ENCODE measurements at places on chromosomes 11 and 22.
A peak's percentile ranks its signal among the peaks of the same experiment; 100 is the strongest.

DNA sequence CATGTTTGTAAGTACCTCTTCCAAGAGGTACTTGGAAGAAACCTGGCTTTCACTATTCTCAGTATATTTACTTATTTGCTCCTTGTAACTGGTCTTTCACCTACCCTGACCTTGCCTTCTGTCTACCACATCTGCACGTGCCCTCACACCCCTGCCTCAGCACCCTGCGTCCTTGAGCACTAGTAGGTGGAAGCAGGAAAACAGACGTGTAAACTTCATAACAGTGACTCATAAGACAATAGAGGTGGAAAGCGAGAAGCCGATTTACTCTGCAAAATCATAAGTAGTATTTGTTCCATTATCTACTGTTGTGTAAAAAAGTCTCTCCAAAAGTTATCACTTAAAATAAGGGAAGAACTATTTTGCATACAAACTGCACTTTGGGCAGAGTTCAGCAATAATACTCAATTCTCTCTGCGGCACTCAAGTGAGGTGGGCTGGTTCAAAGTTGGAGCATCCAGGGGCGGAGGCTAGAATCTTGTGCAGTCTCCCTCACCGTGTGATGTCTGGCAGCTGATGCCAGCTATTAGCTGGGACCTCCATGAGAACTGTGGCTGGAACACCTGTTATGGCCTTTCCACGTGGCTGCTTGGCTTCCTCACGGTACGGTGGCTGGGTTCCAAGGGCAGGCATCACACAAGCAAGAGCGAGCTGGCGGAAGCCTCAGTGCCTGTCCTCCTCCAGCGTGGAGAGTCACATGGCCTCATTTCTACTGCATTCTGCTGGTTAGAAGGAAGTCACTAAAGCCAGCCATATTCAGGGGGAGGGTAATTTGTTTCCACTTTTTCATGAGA is 30.4 kb downstream of the PACS1 start:
- DNase-seq = peak; percentile 9

DNA sequence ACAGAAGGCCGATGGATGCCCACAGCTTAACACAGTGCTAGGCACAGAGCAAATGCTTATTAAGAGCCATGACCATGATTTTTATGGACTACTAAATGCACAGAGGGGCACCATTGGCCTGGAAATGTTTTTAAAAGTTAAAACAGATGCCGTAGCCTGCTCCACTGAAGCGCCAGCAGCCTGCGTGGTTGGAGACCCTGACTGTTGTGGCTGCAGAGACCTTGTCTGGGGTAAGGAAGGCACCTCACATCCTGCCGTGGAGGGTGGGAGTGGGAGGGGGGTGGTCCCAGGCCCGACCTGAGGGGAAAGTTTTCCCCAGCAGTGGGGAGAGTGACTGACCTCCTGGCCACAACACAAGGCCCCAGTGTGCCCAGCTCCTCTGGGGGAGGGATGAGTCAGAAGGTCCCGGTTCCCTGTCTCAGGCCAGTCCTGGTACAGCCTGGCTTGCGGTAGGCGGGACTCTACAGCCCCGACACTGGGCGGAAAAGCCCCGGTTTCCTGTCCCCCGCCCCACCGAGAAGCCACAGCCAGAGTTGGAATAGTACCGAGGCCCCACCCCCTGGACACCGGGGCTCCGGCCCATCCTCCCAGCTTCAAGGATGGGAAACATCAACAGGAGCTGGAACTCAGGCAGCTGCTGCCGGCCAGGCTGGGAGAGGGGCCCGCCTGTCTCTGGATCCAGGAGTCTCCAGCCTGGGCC is 7.0 kb downstream of the CHST1 start:
- peak; percentile 57 for DNase-seq

- no peak for DNase-seq
These were observed 662.6 kb downstream of the METTL15 start for GRCh38 chr11:28770806-28771205.

DNA sequence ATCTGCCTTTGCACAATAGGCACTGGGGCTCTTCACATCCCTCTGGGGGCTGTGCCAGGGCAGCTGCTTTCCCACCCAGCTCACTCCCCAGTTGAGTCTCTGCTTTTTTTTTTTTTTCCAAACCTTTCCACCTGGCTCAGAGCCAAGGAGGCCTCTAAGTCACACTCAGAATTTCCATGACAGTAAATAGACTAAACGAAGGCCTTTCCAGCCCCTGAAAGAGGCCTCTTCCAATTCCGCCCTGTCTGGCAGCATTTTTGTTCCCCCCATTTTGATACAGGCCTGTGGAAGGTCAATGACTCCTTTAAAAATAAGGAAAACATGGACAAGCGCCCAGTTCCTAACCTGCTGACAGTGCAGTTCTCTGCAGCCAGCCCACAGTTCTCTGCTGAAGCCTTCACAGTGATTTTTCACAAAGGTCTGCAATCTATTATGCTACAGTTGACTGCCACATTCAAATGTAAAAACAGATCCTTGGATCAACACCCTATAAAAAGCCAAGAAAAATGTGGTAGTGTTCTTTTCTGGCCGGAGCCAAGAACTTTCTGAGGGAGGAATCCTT is 107.5 kb upstream of the SESN3 start:
- peak; percentile 8 for DNase-seq

GRCh38 chr11:35590412-35590811 is 27.8 kb upstream of the FJX1 start:
- no peak for DNase-seq

DNA sequence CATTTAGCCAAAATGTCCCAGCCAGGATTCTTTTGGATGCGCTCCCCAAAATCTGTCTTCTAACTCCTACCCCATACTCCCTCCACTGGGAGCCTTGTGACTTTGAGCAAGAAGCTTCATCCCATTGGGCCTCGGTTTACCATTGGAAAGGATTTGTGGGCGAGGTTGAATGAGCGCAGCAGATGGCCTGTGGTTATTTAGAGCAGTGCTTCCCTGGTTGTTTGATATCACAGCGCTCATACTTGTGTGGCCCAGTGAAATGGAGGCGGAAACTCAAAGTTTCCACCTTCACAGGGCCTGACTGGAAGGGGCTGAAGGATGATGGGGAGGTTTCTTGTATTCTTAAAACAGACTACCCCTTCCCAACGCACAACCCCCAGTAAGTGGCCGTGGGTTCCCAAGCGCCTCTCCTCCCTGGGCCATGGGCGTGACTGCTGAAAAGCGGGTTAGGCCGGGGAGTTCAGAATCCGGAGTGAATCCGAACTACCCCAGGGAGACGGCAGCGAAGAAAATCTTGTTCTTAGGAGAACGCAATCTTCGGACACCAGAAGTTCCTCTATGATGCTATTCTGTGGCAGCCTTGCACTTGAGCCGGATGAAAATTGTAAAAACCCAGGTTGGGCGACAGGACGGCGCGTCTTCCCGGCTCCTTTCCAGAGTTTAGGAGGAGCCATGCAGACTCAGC is 1.2 kb upstream of the ATF4 start:
- DNase-seq = no peak

DNA sequence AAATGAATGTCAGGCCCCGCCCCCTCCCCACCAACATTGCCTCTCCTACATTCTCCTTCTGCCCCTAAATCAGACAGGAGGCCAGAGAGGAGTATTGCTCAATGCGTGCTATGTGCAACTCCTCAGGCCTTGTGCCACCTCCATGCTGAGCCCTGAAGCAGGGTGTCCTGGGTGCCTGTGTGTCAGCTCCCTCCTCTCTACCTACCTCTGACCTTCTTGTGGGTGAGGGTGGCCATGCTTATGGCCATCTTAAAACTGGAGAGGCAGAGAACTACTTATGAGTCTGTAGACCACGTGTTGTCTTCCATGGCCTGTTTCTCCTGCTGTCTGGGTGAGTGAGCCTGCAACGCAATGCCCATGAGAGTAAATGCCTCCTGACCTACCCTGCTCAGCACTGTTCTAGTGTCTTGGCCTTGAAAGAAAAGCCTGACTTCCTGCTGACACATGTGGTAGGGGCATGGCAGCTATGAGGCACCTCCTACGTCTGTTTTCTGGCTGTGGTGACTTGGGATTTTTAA is 10.5 kb downstream of the MCAM start:
- DNase-seq = no peak

DNA sequence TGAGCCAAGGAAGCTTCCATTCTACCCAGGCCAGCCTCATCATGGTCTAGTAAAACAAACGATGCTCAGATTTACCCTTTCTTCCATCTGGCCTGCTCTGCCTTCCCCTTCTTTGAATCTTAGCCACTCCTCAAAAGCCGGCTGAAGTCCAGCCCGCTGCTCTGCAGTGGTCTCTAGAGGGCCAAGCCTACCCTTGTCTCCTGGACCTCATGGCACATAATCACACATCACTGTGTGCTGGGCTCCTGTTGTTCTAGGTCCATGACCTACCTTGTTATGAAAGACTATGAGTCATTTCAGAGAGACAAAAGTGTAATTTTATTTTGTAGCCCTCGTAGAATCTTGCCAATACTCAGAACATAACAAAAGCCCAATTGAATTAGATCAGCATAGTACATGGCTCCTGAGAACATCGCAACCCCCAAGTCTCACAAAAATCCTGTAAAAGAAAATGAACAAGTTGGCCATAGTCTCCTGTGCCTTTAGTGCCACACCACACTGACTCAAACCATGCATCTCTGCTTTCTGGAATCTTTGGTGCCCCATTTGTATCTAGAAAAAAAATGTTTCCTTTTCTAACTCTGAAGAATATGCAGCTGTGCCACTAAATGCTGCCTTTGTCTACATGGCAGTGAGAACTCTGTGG is 192.7 kb downstream of the OPCML start:
- DNase-seq = no peak

GRCh38 chr11:75508051-75508561 is 17.6 kb downstream of the GDPD5 start:
- DNase-seq = no peak

- DNase-seq = no peak
These were observed 565 bp downstream of the NUCB2 start for GRCh38 chr11:17277024-17277584.

DNA sequence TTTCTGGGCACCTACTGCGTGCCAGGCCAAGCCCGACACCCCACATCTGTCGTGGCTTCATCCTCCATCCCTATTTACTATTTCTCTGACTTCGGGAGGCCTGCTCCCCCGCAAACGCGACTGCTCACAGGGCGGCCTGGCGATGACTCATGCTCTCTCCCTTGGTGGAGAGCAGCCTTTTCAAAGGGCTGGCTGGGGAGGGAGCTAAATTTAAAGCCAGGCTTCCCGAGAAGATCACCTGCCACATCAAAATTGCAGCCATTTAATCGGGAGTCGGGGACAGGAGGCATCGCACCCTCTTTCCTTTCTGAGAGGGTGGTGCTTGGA is 24.9 kb upstream of the SHISAL1 start:
- no peak for DNase-seq

GRCh38 chr11:2039198-2039759 is 41.6 kb upstream of the H19 start:
- DNase-seq = no peak

DNA sequence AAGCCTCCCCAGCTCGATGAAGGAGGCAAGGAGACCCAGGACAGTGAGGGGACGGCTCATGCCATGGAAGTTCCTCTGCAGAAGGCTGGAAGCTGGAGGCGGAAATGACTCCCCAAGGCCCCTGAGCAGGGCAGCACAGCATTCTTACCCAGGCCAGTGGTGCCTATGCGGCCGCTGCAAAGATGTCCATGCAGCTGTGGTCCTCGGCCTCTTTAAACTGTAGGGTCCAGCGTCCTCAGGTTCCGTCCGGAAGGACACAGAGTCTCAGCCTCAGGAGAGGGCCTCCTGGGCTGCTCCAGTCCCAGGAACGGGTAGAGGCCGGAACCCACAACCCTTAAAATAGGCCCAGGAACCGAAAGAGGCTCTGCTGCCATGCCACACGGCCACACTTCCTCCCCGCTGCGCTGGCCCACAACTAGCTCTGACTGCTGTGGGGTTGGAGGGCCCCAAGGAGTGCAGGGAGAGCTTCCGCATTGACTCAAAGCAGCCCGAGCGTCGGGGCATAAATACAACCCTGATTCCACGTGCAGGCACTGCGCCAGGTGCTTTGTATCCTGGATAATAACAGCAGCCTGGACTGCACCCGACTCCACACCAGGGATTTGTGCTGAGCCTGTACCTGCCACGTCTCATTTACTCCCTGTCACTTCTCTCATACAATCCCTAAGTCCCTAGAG is 5.5 kb downstream of the KIAA0930 start:
- DNase-seq = no peak

GRCh38 chr11:3052109-3052479 is 5.1 kb downstream of the CARS1 start:
- DNase-seq = no peak

DNA sequence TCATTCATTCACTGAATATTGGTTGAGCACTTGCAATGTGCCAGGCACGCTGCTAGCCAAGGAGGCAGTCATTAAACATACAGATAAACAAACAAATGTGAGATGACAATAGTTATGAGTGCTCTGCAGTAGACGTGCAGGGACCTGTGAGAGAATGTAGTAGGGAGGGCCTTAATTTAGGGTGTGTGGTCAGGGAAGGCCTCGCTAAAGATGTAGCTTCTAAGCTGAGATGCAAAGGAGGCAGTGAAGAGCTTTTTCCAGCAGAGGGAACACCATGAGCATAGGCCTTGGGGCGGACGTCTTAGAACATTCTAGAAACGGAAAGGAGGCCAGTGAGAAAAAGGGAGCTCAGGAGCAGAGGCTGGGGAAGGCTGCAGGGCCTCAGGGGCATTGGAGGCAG is 789 bp upstream of the NCF4 start:
- DNase-seq = no peak

DNA sequence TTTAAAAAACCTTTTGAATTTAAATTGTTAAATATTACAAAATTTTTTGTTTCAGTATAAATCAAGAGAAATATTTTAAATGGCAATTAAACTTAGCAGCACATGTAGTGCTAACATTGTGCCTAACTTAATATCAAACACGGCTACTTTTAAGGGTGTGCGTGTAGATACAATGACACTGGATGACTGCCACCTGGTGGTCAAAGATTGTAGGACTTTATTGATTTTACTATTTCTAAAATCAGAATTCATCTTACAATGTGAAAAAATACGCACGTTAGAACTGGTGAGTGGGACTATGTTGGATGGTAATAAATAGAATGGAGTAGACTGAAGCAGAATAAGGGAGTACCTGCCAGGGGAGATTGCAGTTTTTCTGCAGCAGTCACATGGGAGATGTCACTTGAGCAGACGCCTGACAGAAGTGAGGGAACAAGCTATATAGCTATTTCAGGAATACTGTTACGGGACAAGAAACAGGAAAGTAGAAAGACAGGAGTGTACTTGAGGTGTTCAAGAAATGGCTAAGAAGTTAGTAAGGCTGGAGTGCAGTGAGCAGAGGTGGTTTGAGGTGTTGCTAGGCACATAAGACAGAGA is 52.9 kb downstream of the UVRAG start:
- no peak for DNase-seq

GRCh38 chr22:49334976-49335375 is 492.7 kb downstream of the BRD1 start:
- no peak for DNase-seq

- DNase-seq = no peak
These were observed 6.3 kb upstream of the C11orf91 start for GRCh38 chr11:33706966-33707365.

GRCh38 chr11:12052676-12053605 is 44.5 kb upstream of the DKK3 start:
- DNase-seq = no peak

GRCh38 chr11:118057251-118058145 is 19.4 kb upstream of the TMPRSS4 start:
- no peak for DNase-seq

GRCh38 chr22:30649430-30650007 is 13.9 kb downstream of the SLC35E4 start:
- no peak for DNase-seq

GRCh38 chr11:121615501-121615900 is 162.7 kb upstream of the SORL1-AS1 start:
- no peak for DNase-seq
